ENCODE measurements at places on chromosomes 5 and 9.

DNA sequence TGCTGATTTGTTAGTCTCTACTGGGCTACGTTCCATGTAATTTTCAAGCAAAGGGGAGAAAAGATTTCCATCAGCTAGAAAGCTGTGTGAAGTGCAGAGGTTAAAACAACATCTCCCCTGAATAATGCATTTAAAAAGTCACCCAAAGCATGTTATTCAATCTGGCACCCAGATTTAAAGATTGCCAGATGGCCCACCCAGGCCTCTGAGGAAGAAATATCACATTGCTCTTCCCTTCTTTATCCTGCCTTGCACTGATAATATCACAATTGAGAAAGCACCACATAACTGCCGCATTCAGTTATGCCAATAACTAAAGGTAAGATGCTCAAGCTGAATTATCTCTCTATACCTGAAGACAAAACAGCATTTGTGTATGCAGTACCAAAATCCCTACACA is 119.4 kb upstream of the PUM3 start:
- DNase-seq: no peak

DNA sequence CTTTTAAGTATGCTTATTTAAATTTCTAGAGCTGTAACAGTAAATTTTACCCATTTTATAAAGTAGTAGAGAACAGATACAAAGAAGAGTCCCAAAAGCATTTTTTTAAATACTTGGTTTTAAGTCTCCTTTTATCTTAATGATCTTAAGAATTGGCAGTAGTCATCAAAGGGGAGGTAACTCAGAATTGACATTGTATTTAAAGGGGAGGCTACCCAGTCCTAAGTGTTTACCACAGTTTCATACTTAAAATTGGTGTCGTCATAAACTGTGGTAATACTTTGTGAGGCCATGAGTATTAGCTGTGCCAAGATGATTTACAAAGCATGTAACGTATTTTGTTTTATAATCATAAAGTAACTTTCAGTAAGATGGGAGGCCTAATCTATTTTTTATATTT is 14.8 kb downstream of the SLC25A46 start:
- DNase-seq: no peak

- no peak for DNase-seq
Observed at GRCh38 chr9:546797-547223, 294.7 kb upstream of the DMRT1 start.

DNA sequence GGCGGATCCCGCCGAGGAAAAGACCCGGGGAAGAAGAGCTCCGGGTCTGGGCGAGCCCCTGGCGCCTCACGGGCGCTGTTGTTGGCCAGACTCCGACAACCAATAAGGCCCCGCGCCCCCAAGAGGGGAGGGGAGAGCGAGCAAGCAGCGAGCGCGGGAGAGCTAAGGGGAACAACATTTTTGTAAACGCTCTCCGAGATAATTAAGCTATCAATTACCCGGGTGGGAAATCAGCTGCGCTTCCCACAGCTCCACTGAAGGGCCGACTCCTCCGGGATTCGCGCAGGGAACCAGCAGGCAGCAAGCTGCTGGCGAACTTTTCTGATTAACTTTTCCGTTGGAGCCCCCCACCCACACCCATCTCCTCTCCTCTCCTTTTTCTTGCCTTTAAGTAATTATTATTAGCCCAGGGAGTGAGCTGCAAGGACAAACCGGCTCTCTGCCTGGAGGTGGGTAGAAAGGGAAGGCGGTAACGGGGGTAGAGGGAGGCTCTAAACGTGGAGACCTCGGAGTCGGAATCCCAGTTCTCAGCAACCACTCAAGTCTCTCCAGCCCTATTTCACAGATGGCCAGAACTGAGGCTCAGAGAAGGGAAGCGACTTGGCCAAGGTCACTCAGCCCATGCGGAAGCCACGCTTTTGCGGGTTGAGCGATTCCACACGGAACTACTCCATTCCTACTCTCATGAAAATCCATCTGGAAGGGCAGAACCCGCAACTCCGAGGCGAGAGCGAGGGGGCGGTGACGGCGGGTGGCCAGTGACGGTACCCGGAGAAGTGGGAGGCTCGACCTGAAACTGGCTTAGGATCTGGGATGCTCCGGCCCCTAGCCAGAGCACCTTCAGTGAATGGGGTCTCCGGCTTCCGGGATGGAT is 1.3 kb downstream of the ASTN2 start:
- no peak for DNase-seq

- DNase-seq: no peak
Observed at GRCh38 chr5:135641734-135642487, 63.1 kb upstream of the CXCL14 start.
